Naive B cell (primary cell): ENCODE measurements at places on chromosomes 7 and 10.

DNA sequence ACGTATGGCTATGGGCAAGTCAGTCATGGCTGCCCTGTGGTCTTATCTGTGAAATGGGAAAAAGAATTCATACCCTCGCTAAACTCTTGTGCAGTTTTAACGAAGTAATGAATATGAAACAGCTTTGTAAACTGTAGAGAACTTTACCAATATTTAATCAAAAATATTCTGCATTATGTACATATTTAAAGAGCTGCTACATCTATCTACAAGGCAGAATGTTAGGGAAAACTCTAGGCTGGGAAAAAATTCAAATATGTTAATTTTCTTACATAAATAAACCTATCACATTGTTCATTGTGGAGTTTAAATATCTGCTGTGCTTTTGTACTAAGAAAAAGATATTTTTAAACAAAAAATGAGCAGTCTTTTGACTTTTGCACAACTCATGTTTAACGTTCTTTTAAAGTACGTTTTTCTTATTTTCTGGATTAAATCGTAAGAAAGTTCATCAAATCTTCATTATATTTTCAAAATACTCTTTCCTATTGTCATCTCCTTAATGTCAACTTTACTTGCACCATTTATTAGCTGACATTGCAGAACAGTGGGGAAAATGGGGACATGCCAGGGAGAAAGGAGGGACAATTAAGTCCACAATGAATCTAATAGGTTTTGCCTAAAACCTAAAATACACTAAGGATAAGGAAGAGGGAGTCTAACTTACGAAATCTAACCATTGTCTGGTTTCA, 57.5 kb downstream of the ICA1 start:
- no peak for DNase-seq

DNA sequence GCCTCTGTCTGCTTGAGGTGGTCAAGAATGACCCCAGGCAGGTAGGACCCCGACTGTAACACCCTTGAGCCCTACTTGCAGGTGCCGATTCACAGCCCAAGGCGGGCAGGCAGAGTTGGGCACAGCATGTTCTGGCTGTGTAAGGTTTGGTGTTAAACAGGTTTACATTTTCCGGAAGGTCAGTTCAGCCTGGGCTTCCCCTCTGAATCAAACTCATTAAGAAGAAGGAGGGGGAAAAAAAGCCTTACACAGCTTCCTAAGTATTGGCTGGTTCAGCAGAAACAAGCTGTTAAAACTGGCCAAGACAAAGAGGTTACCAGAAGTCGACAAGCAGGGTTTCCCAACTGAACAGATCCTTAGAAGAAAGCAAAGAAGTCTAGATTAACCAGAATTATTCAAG, 132.7 kb downstream of the PRPF18 start:
- no peak for DNase-seq

GRCh38 chr7:43925984-43926797, at the start of gene UBE2D4:
TSS of gene UBE2D4 (plus strand) at chr7:43926436. CDS start at chr7:43926533, 97 bp downstream.
- DNase-seq = peak; percentile 90

- peak; percentile 76 for DNase-seq
Measured at GRCh38 chr7:131057015-131057793, 270.5 kb upstream of the MKLN1 start.

GRCh38 chr7:48782511-48782910, 141.8 kb upstream of the CDC14C start:
- DNase-seq = no peak

DNA sequence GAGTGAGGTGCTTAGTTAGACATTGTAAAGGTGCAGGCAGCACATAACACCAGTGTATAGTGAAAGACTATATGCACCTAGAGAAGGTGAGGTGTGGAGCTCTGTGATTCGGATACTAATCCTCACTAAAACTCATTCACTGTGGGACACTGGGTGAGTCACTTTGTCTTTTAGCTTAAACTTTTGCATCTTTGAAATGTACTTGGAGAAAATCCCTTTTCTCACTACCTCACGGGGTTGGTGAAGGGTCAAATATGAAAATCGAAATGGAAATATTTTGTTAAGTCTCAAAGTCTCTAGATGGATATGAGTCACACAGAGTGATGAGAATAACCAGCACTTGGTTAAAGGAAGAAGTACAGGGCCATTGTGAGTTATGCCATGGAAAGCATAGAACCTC, 38.0 kb downstream of the MDFIC start:
- no peak for DNase-seq
